Occipital lobe (tissue), 3 donors: ENCODE measurements at places on chromosomes 13 and 19.

DNA sequence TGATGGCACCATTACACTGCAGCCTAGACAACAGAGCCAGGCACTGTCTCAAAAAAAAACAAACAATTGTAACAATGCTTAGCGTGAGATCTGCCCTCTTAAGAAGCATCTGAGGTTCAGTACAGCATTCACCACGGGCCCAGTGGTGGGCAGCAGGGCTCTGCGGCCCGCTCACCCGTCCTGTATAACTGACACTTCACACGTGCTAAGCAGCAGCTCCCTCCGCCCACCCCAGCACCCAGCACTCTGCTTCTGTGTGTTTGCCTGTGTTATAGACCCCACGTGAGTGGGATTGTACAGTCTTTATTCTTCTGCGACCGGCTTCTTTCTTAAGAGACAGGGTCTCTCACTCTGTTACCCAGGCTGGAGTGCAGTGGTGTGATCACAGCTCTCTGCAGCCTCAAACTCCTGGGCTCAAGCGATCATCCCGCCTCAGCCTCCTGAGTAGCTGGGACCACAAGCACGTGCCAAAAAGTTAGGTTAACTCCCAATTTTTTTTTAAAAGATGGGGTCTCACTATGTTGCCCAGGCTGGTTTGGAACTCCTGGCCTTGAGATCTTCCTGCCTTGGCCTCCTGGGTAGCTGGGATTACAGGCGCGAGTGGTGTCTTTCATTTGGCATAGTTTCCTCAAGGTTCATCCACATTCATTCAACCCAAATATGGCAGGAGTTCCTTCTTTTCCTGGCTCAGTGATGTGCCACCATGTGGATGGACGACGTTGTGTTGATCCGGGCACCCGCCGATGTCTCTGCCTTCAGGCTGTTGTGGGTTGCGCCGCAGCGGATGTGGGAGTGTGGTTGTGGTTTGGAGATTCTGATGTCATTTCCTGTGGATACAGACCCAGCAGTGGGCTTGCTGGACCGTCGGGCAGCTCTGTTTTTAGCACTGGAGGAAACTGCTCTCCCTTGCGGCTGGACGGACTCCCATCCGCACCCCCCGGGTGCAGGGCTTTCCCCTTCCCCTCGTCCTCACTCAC is 170.0 kb downstream of the KDM4B start:
- DNase-seq: no peak

DNA sequence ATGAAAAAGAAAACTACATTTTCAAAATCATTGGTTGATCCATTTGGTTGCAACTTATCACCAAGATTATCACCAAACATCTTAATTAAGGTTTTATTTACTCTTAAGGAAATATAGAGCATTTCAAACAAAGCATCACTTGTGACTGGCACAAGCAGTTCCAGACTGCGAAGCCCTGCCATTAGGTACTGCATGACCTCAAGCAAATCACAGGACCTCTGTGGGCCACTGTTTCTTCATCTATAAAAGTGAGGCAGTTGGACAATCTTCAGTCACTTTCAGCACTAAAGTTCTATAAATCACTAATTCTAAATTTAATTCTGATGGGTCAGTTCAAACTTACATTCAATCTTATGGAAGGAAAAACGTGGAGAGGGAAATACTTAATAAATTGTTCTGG is 2.0 kb downstream of the ELF1 start:
- no peak for DNase-seq

DNA sequence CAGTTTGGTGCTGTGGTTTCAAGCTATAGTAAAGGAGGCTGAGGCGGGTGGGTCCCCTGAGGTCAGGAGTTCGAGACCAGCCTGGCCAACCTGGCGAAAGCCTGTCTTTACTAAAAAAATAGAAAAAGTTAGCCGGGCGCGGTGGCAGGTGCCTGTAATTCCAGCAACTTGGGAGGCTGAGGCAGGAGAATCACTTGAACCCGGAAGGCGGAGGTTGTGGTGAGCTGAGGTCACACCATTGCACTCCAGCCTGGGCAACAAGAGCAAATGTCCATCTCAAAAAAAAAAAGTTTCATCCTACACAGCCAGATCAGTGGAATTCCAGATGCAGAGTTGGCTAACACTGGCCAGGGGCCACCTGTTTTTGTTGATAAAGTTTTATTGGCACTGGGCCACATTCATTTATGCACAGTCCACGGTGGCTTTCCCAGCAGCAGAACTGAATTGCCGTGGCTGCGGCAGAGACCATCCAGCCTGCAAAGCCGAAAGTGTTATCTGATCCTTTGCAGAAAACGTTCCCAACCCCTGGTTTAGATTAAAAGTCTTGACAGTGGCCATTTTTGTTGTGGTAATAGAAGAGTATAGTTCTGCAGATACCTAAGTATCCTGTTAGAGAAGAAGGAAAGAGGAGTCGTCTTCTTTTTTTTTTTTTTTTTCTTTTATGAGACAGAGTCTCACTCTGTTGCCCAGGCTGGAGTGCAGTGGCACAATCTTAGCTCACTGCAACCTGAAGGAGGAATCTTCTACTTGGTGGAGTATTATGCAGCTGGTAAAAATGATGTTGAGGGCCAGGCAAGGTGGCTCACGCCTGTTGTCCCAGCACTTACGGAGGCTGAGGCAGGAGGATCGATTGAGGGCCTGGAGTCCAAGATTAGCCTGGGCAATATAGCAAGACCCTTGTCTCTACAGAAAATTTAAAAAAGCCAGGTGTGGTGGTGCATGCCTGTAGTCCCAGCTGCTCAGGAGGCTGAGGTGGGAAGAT is 8.7 kb downstream of the NCLN start:
- no peak for DNase-seq

GRCh38 chr13:49185264-49185663 is 34.9 kb upstream of the MLNR start:
- DNase-seq: no peak

- DNase-seq: no peak
Measured at GRCh38 chr13:109348519-109349258, 437.7 kb downstream of the IRS2 start.

DNA sequence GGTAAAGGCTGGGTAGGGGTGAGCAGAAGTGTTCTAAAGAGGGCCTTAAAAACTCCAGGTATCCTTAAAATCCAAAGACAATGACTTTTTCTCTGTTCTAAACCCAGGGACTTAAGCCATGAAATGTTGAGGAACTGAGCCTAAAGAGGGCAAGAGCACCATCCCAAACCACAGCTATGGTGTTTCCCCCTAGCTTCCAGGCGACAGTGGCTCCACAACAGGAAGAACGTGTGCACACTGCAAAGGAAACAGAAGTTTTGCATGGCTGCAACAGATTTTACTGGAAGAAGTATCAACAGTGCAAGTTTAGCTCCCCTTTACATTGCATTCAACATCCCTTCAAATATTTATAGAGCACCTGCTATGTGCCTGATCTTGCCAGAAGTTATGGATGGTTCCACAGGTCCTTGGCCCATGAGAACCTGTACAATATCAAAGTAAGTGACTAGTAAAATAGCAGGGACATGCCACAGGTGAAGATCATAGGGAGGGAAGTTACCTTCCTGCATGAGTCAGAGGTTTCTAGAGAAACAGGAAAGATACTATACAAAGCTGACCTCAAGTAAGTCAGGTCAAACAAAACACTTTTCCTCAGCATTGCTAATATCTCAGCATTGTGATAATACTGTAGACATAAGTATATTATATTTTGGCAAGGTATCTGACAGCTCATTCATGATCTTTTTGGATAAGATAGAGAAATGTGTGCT is 8.4 kb upstream of the KCTD12 start:
- DNase-seq: no peak

- peak; percentile 73 for DNase-seq
Measured at GRCh38 chr13:31160857-31161556, 697 bp downstream of the HSPH1 start.

DNA sequence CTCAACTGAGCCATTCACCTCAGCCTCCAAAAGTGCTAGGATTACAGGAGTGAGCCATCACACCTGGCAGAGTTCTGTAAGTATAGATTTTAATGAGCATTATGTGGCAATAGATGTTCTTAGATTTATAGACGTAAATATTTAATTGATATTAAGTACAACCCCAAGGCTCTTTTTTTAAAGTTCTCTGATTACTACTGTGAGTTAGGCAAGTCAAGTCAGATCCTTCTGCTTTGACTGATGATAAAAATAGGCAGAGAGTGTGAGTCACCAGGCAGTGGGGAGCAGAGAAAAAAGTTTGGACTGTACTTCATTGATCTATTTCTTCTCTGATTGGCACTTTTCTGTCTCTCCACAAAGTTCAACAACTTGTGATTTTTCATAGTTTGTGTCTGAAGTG is 1379.9 kb downstream of the UQCRFS1 start:
- no peak for DNase-seq

- no peak for DNase-seq
Measured at GRCh38 chr13:60944016-60944415, 471.6 kb downstream of the PCDH20 start.

- DNase-seq: no peak
Measured at GRCh38 chr13:73220966-73221720, 162.3 kb downstream of the KLF5 start.

DNA sequence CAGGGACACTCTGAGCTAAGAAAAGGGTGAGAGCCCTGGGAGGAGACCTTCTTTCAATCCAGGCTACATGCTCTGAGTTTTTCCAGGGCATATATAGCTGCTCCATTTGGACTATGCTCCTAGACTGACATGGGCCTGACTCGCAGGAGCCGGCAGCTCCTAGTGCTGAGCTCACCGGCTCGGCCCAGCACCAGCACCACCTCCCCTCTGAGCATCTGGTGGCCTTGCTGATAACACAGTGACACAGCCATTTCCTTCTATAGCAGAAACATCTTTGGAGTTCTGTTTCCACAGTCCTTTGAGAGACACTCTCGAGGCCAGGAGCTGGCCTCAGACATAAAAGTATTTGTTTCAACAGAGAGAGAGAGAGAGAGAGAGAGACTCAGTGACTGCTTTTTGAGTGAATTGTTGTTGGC is 184.9 kb downstream of the TM9SF2 start:
- no peak for DNase-seq

- DNase-seq: peak; percentile 6
Measured at GRCh38 chr13:94170145-94170571, 309.3 kb downstream of the DCT start.

- DNase-seq: no peak
Measured at GRCh38 chr13:87274209-87274819, 396.9 kb upstream of the SLITRK5 start.

GRCh38 chr13:97879646-97880310 is 73.7 kb upstream of the IPO5 start:
- no peak for DNase-seq

DNA sequence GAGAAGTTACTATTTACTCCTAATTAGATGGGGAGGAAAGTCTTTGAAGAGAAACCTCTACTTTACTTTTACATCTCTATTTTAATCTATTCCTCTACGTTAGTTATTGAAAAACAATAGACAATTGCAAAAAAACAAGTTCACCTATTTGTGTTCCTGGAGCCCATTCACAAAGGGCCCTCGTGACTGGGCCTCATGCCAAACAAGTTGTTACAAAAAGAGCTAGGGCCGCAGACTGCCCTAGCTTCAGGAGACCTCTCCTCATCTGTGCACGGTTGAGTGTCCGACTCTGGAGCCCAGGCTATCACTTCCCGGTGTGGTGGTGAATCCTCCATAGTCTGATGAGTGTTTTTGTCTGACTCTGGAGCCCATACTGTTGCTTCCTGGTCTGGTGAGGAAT is 190.9 kb downstream of the ZNF486 start:
- no peak for DNase-seq

DNA sequence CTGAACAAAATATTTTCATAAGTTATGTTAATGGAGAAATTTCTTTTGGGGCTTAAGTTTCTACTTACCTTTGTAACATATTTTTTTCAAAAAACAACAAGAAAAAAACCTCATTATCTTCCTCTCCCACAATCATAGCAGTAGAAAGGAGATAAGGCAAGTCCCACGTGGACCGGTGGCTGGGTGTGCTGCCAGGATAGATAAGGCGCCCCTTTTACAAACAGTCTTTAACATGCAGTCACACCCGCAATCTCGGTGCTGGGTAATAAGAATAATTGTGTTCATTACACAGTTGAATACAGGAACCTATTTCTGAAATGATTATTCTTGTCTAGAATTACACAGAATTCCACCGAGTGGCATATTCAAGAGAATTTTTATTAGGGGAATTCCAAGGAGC is 1202.3 kb downstream of the UQCRFS1 start:
- DNase-seq: no peak

- DNase-seq: no peak
Measured at GRCh38 chr19:39826311-39826945, 7.5 kb downstream of the DYRK1B start.
